ENCODE measurements at places on chromosomes 2 and 18.

DNA sequence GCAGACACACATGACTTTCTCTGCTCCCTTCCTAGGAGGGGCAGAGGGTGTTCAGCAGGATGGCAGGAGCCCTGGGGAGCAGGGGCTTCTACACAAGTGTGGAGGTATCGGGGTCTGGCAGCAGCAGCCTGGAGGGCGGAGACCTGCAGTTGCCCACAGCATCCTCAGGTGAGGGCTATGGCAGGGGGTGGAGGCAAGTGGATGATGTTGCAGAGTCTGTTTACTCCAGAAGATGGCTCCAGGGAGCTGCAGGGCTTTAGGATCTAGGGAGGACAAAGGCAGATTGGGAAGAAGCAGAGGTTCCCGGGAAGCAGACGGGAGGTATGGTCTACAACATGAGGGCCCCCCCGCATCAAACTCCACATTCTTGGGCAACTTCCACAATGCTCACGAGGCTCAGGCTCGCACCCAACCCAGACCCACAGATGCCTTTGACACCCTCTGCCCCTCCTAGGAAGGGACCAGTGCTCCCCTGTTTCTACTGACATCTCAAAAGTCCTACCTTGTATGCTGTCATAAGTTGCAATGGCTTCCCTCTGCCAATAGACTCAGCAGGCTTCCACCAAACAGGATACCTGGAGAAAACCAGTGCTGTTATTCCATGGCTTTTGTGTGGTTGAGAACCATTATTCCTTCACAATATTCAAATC lies 12.0 kb upstream of the ATP6V1C2 start:
- no peak for DNase-seq

- DNase-seq, result no peak
These were observed 48.0 kb upstream of the ATP6V1B1 start for GRCh38 chr2:70887550-70888246.

- no peak for DNase-seq
These were observed 169.4 kb downstream of the MEIS1 start for GRCh38 chr2:66604326-66604725.

- no peak for DNase-seq
These were observed 353.8 kb downstream of the PARD3B start for GRCh38 chr2:204898928-204899640.

GRCh38 chr2:215883799-215884198 lies 129.6 kb downstream of the MREG start:
- DNase-seq, result no peak

GRCh38 chr2:119495948-119496347 lies 28.3 kb downstream of the SCTR start:
- no peak for DNase-seq

GRCh38 chr2:114714313-114714712 lies 271.9 kb downstream of the DPP10 start:
- no peak for DNase-seq

GRCh38 chr2:157800838-157801495 lies 75.2 kb downstream of the ACVR1 start:
- no peak for DNase-seq

- no peak for DNase-seq
These were observed 98.2 kb upstream of the STK39 start for GRCh38 chr2:168345601-168346000.

GRCh38 chr2:221095356-221095755 lies 476.7 kb downstream of the EPHA4 start:
- DNase-seq, result no peak

DNA sequence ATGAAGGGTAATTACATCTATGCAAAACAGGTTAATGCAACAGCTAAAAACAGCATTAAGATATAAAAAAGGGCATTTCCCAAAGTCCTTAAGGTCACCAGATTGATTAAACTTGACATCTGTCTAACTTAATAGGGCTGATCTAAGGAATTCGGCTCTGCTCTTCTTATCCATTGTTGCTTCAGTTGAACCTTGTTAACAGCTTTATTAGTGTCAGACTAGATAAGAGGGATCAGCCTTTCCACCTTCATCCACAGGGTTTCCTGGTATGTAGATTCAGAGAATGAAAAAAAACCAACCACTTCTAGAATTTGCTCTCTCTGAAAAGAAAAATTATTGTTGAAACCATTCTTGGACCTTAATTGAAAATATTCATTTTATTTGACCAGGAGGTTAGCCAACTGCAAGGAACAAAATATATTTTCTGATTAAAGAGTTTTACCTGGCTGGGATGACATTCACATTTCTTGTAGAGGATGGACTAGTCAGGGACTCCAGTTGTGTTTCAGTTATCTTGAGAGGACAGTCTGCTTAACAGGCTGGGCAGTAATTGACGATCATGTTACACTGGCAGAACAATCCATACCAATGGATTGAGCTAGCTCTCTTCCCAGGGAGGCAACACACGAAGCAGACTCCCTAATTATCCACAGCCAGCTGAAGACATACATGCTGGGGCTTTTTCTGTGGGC lies 357.4 kb upstream of the ACVR2A start:
- no peak for DNase-seq

DNA sequence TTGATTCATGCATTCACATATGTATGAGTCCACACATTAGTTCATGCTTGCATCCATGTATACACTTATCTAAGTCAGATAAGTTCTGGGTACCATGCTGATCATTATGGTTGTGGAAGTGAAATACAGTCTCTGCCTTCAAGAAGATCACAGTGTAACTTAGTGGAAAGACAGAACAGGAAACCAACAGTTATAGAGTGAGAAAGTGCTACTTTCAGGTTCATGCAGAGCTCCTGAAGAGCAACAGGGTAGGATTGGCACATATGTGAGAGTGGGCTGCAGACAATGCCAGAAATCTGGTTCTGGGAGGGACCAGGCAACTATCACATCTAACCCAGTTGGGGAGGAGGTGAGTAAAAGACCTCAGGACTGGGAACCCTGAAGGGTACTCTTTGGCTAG lies 35.4 kb upstream of the PGAP1 start:
- DNase-seq, result no peak

GRCh38 chr2:29361231-29361630 lies 246.0 kb downstream of the CLIP4 start:
- no peak for DNase-seq

DNA sequence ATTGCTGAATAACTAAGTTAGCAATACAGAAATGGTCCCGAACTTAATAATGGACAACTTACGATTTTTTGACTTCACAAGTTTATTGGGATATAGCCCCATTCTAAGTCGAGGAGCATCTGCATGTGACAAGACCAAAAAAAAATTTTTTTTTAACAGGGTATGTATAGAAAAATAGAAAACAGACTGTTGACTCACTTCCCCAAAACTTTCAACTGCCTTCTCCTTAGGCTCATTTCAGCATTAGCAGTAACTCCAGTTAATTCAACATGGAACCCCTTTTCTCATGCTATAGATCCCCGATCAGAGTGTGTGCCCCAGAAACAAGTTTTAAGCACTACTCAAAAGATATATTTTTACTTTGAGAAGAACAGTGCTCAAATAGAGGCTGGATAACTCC lies 5.4 kb downstream of the CD302 start:
- no peak for DNase-seq

DNA sequence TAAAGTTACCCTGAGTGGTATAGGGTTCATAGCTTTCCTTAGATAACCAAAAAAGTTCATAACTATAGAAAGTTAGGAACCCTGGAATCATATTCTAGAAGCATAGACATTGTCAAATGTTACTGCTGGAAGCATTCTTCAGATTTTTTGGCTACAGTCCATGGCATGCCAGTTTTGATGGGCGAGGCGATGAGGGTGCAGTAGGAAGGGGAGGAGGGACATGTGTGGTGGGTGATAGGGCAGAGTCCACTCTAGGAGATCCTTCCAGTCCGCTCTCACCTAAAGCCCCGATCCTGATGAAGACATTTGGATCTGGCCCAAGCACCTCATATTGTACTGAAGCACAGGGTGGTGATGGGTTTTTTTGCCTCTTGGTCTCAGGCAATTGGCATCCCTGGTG lies 91.8 kb downstream of the HRH4 start:
- DNase-seq, result no peak

DNA sequence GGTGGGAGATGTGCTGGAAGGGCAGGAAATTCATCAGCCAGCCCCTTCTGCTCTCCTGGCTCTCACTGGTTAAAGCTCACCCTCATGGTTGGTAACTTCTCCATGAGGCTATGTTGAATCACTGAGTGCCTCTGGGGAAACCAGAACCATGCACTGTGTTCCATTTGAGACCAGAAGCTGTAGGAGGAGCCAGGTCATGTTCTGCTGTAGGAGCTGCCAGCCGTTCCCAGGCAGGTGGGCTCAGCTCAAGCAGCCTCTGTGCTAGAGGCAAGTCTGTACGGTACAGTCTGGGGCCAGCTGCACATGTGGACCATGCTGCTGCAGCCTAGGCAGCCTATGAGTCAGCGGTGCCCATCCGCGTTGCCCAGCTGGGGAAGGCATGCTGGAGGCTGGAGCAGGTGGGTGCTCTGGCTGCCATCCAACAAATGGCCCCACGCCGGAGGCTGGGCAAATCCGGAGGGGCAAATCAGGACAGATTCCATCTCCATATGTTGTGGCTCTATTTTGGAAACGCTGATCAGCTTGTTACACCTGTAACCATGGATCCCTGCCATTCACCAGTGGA lies 22.0 kb upstream of the KCNF1 start:
- DNase-seq, result no peak

GRCh38 chr18:77679869-77680268 lies 430.2 kb downstream of the GALR1 start:
- no peak for DNase-seq

DNA sequence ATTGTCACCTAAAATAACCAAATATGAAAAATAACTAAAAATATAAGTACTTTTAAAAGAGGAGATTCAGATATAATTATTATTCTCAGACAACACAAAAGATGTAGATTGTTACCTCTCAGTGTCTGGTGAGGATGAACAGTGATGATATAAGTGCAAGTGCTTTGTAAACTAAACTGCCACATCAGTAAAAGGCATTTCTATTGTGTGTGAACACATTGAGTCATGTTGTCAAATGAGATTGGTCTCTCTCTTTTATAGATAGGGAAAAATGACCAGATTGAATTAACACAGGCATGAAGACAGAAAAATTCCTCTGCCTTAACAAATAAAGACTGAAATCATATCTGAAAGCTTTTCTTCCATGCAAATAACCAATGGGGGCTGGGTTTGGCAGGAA lies 182.4 kb upstream of the TMEFF2 start:
- no peak for DNase-seq

DNA sequence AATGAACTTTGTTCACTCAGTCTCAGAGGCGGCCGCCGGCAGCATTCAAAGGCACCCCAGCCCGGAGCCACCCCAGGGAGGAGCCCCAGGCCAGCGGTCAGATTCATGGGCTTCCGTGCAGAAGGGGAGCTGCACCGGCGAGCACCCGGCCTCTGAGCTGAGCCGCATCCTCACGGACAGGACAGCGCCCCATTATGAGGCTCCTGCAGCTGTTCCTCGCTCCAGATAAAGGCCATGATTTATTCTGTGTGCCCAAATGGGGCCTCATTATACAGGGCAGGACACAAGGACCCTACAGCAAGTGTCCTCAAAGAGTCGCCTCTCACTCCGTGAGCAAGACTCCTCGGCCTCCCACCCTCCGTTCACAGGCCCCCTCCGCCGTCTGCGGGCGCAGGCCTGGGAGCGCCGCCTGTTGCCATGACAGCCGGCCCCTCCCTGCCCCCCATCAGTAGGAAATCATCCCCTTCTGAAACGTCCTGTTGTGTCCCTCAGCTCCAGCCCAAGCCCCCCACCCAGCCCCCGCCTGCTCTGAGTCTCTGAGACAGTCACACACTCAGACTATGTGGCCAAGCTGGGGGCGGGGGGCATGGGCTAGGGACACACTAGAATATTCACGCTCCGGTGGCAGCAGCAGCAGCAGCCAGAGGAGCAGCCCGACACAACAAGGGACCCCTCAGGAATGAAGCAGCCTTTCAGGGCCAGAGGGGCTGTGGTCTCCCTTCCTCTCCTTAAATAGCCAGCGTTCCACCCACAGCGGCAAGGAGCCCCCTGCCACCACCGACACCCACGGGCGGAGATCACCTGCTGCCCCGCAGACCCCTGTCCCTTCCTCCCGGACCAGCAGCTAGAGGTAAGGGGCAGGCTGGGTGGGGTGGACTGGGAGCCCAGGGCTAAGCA lies at the start of gene GPR17:
GPR17 (plus strand) TSS at position 759 of the 897 bp plus-strand sequence. CDS start 4,583 bp downstream, outside the sequence.
- no peak for DNase-seq

DNA sequence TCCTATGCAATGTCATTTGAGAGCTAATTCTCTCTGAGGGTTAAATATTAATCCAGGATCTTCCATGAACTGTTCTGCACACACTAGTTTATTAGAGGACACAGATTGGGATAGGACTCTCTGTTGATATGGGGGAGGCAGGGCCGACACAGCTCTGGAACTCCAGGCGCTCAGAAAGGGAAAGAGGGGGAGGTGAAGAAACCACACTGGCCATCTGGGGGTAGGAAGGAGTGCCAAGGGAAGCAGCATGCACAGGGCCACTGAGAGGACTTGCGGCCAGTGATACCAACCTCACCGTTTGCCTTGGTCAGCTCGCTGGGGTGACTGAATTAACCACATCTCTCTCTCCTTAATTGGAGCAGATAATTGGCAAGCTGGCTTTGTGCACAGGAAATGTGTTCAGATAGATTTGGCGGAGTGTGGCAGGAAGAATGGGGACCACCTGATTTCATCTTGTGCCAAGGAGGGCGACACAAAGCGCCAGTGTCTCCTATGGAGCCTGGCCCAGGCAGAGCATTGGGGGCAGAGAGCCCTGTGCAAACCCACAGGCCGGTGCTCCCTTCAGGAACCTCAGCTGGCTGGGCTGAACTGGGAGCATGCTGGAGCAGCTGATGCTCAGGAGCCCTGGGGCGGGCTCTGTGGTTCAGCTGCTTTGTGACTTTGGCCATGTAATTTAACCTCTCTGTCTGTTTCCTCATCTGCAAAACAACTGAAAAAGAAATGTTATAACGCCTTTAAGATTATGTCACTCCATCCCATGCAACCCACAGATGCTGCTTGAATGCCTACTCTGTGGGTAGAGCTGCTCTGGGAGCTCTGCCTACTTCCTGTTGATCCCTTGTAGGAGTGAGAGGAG lies 114.7 kb upstream of the STON1 start:
- DNase-seq, result no peak

GRCh38 chr2:183060571-183061231 lies 17.8 kb upstream of the DUSP19 start:
- no peak for DNase-seq

DNA sequence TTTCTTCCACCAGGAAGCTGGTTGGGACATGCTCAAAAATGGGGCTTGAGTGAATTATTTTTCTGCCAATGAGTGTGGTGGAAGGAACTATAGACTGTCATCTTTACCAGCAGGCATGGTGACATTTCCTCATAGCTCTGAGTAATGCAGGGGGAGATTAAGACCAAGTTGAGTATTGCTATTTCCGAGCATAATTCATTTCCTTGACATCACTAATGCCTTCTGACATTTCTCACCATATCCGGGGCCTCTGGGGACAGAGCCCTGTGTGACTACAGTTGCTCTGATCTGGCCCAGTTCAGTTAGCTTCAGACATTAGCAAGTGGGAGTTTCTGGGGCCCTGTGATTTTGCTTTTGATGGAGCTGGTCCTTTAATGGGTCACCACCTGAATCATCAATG lies 410.4 kb downstream of the MEIS1 start:
- DNase-seq, result no peak

GRCh38 chr2:99688699-99689098 lies 198.9 kb upstream of the REV1 start:
- DNase-seq, result no peak

Measured in muscle of arm (tissue), 14 donors.